ENCODE measurements at places on chromosomes 5 and 9. TPM values are rescaled to one million over a fixed set of nuclear protein-coding genes. Genes with fewer than 3 reads are reported as not detected.

The IFNA6 gene
- not detected for total RNA-seq

The ANKRD18B gene
- total RNA-seq, result 4.2 TPM

The FOXD4L6 gene
- not detected for total RNA-seq

The DMGDH gene
- not detected for total RNA-seq

The RORB gene
- not detected for total RNA-seq

The PLAC8L1 gene
- not detected for total RNA-seq

The CDHR2 gene
- not detected for total RNA-seq

The PRRX2 gene
- total RNA-seq, result 12.5 TPM

The TMEM252 gene
- total RNA-seq, result not detected

The LCP2 gene
- not detected for total RNA-seq

The PDE8B gene
- total RNA-seq, result 1.1 TPM

The SOX30 gene
- not detected for total RNA-seq

The PCDHB4 gene
- total RNA-seq, result not detected

The SIGMAR1 gene
- total RNA-seq, result 186 TPM

The GABRA6 gene
- total RNA-seq, result not detected

The LCN10 gene
- total RNA-seq, result not detected

The SH3GL2 gene
- not detected for total RNA-seq

The EPB41L4B gene
- total RNA-seq, result 14.6 TPM

The SPATA31D1 gene
- total RNA-seq, result not detected

The PCDHGA5 gene
- 0.18 TPM for total RNA-seq

The LRRC70 gene
- not detected for total RNA-seq

The TAF11L10 gene
- total RNA-seq, result not detected

The STOML2 gene
- 175 TPM for total RNA-seq

The PCDHA1 gene
- total RNA-seq, result 0.48 TPM

The SLC4A9 gene
- not detected for total RNA-seq

The ENTREP1 gene
- total RNA-seq, result 0.62 TPM

The IFNA13 gene
- not detected for total RNA-seq

The BNC2 gene
- 4.9 TPM for total RNA-seq

The SMC2 gene
- 23.7 TPM for total RNA-seq

The SHISAL2B gene
- not detected for total RNA-seq

The SLC6A3 gene
- total RNA-seq, result 0.37 TPM

The TNFSF8 gene
- not detected for total RNA-seq

The POLE3 gene
- total RNA-seq, result 115 TPM

The PCDHB16 gene
- total RNA-seq, result not detected

The NRARP gene
- 4.6 TPM for total RNA-seq

The TNPO1 gene
- 152 TPM for total RNA-seq

The KIF2A gene
- 49.7 TPM for total RNA-seq

The COL23A1 gene
- not detected for total RNA-seq

The PCDHGA12 gene
- total RNA-seq, result not detected

The OLFML2A gene
- 24.0 TPM for total RNA-seq

The DNAI1 gene
- not detected for total RNA-seq

The PRRT1B gene
- 0.70 TPM for total RNA-seq

The C9orf78 gene
- total RNA-seq, result 52.2 TPM

The CER1 gene
- not detected for total RNA-seq

The TJP2 gene
- total RNA-seq, result 5.1 TPM

The ACTBL2 gene
- total RNA-seq, result not detected

The MLLT3 gene
- 21.9 TPM for total RNA-seq

The HTR4 gene
- total RNA-seq, result not detected
